ENCODE measurements at places on chromosomes 2 and 18. TPM values are rescaled to one million over a fixed set of nuclear protein-coding genes. Genes with fewer than 3 reads are reported as not detected.

DNA sequence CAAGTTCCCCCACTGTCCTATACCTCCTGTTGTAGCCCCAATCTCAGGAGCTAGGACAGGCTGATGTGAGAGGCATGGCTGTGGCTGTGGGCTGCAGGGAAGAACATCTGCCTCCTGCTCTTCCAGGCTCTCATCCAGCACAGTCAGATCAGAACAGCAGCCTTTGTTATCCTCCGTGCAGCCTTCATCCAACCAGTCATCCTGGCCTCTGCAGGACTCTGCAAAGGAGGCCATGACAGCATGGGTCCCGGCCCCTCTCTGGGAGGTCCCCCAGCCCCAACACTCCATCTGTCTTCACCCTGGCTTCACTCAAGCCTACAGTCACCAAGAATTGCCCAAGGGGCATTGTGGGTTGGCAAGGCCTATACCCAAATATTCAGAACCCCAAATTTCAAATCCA lies 223.2 kb upstream of the COPS8 start:
- DNase-seq, result no peak

The CCDC68 gene
- not detected for total RNA-seq

The LRP1B gene
- total RNA-seq, result 0.03 TPM

- peak; percentile 71 for DNase-seq
Measured at GRCh38 chr2:172427256-172427989, at the start of gene ITGA6. Gene ITGA6 (plus strand): TSS chr2:172427586.

The ECEL1 gene
- not detected for total RNA-seq

DNA sequence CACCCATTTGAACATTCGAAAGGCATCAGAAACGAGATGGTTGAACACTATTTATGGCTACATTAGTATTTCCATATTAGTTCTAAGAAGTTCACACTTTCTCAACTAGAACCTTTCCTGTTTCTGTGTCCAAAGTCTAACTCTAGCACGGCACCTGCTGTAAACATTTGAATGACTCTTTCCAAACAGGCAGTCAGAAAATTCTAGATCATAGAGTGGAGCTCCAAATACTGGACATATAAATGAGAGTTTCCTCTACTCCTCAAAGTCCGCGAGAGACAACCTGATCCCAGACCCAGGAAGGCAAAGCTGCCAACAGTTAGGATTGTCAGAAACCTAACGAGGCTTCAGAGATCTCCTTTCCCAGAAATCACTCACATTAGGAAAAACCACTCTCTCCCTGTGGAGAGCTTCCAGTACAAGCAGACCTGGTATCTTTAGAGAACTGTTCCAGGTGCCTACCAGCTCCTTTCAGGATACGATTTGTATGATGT lies 10.6 kb downstream of the RND3 start:
- DNase-seq, result no peak

The LAMA3 gene
- 2.7 TPM for total RNA-seq

DNA sequence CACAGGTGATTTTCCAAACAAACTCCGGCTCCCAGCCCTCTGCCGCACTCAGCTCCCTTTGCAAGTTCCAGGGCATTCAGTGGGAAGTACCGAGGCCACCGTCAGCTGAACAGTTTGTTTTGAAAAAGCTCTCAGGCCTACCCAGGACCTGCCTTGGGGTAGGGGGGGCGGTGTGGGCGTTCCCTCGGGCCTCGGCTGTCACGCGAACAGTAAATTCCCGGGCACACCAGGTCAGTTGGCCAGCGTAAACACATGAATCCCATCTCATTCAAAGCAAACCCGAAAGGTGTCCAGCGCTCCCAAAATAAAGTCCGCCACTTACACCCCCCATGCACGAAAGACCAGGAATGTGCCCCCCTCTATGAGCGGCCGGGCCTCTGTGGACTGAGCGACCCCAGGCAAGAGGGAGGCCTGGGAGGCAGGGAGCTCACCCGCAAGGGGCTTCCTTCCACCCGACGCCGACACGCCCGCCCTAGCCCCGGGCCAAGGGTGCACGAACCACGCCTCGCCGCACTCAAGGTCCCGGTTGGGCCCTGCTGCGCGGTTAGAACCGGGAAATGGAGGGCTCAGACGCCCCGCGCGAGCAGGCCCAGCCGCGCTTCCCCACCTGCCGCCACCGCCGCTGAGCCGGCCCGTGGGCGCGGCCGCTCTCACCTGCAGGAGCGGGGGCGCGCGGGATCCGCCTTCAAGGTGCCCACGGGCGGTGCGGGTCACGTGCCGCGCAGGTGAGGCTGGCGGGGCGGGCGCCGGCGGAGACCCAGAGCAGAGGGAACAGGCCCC lies at the start of gene WDSUB1:
WDSUB1 (minus strand) TSS at position 775 of the 780 bp plus-strand sequence. CDS start 3,634 bp downstream, outside the sequence.
- DNase-seq, result peak; percentile 38

DNA sequence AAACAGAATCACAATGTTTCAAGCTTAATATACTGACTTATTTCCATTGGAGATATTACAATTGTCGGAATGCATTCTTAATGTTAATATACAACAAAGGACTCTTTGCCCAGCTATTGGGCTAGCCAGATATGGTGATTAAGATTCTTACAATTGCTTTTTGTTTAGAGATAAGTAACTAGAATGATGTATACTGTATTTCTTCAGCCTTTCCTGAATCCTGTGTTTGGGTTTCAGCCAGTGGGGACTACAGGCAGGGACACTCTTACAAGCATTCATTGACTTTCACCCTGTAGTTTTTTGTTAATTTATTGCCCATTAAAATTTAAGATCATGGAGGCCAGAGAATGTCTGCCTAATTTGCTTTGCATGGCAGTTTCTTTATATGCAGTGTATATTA lies 254.1 kb upstream of the TMEFF2 start:
- DNase-seq, result no peak

The IL1RN gene
- 0.41 TPM for total RNA-seq

DNA sequence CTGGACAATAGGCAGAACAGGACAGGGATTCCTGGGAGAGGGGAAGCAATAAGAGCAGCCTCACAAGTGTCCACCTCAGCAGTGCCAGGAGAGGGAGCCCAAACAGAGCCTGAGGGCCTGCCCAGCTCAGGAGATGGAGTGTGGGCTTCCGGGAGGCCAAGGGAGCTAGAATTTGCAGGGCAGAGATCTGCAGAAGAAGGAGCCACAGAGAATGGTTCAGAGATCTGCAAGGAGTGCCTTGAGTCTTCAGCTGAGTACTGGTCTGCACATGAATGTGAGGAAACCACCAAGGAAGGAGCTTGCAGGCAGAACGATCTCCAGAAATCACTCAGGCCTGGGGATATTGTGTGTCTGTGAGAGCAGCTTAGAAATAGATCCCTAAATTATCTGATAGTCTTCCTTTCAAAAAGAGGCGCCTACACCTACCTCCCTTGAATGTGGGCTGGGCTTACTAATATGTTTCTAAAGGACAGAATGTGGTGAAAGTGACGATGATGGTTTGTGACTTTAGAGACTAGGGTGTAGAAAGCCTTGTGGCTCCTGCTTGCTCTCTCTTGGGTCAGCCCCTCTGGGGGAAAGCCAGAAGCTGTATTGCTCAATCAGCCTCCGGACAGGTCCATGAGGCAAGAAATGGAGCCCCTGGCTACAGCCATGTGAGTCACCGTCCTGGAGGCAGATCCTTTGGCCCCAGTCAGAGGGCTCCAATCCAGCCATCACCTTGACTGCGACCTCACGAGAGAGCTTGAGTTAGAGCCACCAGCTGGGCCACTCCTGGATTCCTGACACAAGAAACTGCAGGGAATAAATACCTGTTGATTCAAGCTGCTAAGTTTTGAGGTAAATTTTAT lies 7.6 kb upstream of the LPIN1 start:
- peak; percentile 75 for DNase-seq

The APCDD1 gene
- not detected for total RNA-seq

Measured in A172 (cell line).